NCI-H2107 (cell line): ENCODE measurements at places on chromosomes 4 and X.

- DNase-seq = no peak
These were observed 49.5 kb downstream of the SUPT20HL2 start for GRCh38 chrX:24264383-24264782.

DNA sequence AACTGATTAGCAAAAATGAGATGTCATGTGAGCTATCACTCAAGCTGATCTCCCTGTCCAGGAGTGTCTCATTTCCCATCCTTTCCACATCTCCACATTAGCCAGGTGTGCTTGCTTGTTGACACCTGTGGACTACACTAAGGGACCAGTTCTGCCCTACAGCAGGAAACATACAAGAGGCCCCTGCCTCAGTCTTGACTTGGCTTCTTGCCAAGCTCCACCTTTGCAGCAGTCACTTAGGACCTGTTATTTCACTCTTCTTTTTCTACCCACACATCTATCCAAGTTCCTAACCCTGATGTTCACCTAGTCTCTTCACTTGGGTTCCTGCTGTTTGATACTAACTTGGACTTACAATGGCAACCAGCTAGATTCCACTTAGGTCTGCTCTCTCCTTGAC is 13.2 kb downstream of the FRMD7 start:
- peak; percentile 4 for DNase-seq

DNA sequence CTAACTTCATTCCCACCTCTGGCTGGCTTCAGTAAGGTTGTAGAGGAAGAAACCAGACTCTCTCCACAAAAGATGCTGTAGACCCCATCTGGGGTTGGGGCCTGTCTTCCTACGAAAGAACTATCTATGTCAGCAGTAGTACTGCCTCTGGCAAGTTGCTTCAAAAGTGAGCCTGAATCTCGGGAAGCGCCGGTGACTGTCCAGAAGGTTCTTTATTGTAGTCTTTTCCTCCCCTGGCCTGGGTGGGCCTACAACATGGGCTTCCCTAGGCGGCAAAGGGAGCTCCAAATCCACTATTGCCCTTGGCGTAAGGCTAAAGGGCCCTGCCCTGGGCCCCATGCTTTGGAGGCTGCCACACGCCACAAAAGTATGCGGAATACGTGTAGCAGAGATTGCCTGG is 38.6 kb upstream of the NYX start:
- no peak for DNase-seq

DNA sequence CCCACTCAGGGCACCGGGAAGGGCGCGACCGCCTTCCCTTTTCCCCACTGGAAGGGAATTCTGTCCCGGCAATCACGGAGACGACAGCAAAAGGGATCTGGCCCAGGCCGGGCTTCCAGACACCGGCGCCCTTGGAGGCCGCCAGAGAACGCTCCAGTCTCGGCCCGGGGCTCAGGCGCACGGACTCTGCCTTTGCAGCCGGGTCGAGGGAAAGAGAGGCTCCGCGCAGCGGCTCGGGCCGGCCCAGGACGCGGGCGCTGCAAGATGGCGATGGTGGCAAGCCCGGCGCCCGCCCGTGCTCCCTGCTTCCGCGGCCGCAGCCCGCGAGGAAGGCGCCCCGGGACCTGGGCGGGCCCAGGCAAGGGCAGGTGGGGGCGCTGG is 1.1 kb downstream of the CTBP1 start:
- DNase-seq = no peak

- DNase-seq = no peak
These were observed 73.5 kb downstream of the PPP1R2C start for GRCh38 chrX:42704454-42704853.

DNA sequence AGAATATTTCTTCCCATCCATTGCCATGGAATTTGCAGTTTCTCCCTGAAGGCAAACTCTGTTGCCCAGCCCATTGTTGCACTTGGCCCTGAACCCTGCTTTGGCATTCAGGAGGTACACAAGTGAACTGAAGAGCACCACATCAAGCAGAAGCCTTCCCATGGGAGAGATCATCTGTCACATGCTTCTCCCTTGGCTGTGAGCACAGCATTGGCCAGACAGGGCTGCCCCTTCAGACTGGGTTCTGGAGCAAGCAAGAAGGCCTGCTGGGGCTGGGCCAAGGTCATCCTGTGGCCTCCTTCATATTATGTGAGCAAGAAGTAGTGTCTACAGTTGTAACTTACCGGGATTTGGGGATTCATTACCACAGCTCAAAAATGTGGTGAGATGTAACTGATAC is 22.7 kb downstream of the SCML1 start:
- no peak for DNase-seq
